ENCODE measurements at places on chromosomes 2 and 18.

- no peak for DNase-seq
Observed at GRCh38 chr18:75346671-75347070, 80.8 kb downstream of the SMIM21 start.

DNA sequence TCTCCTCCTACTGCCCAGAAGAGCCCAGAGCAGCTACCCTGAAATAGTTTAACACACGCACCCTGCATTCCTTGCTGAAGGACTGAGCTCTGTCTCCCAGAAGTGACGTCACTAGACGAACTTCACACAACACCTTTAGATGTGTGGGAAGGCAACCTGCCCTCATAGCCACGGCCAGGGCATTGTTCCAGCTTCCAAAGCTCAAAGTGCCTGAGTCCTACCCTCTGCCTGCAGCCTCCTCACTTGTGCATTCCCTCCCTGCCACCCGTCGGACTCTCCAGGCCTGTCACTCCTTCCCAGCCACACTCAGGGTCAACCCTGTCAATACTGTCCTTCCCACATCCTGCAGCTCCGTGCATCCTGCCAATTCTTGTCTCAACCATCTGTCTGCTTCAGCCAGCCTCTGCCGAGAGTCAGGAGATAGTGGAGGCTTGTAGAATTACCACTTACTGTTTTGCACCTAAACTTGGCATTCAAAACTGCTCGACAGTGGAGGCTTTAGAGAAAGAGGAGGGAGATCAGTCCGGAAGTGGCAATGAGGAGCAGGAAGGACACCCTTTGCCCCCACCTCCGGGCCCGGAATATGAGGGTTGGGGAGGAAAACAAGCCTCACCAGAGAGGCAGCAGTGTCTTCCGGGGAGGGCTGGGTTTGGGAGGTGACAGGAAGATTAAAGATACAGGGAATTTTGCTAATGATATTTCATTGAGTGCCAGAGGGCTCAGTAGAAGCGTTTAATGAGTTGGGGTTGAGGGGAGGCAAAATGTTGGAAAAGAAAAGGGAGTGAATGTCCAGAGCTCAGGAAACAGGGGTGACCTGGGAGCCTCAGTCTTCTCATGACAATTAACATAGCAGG lies 72.3 kb upstream of the ATG16L1 start:
- no peak for DNase-seq

DNA sequence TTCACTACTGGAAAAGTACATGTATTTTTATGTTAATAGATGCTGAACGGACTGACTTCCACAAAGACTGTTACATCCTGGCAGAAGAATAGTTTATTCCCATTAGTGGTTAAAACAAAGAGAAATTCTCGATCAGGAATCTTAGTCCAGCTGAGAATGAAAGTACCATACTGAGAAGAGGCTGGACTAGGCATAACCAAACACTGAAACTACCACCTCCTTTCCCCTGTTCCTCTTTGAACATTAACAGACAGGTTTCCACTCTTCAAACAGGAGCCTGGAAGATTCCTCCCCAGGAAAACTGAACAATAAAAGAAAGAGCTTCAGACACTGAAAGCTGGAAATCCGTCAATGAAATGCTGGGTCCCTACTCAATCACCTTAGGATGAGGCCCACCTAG lies 25.8 kb downstream of the LDAH start:
- DNase-seq = no peak

GRCh38 chr18:38033282-38033681 lies 467.7 kb upstream of the CELF4 start:
- no peak for DNase-seq

DNA sequence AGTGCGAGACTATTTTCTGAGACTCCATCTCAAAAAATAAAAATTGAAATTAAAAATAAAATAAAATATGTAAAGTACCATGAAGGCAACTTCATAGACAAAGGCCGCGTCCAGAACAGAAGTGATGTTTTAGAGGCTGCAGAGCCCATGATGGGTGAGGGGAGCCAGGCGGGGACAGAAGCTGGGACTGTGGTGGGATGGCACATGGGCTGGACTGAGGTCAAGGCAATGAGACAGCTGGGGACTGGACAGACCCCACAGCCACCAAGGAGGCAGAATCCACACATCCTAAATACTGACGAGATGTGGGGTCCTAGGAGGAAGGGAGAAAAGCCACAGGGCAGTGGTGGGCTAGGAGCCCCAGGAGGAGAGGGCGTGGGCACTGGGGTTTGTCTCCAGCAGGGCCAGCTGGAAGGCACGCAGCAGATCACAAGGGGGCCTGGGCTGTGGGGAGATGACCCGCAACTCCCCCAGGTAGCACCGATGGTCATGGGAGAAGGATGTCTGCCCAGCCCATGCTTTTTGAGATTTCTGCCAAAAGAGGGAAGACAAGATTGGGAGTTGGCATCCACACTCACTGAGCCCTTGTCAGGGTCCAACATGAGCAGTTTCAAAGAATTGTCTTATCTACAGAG lies 74.3 kb downstream of the KCNF1 start:
- DNase-seq = no peak

DNA sequence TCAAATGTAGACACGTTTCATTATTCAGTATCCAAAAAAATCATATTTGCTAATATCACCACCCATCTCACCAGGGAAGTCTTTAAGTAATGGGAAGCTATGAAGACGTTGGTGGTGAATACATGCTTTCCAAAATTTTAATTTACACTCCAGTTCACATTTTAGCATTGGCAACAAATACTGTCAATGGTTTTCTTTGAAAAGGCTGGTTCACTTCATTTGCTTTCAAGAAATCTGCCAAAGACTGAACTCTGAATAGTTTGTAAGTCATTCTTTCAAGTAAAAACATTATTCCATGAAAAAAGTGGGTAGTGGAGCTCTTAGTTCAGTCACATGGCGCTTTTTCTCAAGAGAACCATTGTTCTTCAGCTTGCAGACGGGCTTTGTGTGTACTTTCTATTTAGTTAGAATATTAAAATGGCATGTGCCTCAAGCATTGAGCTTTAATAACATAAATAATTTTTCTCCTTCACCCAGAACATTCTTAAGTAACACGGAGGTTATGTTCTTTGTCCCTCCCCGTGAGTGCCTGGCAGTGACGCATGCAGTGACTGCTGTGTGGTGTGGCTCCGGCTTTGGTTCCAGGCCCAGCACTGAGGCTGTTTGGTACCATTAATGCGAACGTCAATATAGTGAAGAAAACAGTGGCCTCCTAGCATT lies 300.0 kb upstream of the HDAC4 start:
- DNase-seq = no peak

DNA sequence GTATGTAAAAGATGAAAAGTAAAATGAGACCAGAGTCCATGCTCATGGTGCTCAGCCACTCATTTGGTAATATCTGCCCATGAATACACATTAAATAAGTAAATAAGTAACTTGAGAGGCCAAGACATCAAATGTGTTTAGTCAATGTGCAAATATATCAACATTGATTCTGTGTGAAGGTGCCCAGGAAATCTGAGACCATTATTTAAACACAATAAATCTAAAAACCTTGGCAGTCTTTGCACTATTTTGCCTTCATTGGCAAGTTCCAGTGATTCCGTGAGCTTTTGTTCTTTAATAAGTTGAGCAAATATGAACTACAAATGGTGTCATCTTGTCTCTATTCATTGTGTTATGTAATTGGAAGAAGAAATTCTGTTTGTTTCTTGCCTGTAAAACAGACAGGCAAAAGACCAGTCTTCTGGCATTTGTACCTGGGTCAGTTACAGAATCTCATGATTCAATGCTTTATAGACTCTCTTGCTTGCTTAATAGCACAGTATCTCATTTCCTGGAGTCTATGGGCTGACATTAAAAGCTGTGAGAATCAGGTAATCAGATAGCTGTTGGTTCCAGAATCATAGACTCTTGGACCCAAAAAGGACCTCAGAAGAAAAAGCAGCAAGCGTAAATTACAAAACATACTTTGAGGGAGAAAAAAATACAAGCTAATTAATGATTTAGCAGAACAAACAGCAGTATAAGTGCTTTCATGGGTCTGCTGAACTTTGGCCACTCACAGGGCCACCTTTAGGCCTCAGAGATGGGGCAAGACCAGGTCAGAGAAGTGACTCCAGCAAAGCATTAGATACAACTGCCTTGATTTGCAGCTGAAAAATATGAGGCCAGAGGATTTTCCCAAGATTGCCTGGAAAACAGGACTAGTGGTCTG lies 20.0 kb upstream of the SERPINB3 start:
- no peak for DNase-seq

DNA sequence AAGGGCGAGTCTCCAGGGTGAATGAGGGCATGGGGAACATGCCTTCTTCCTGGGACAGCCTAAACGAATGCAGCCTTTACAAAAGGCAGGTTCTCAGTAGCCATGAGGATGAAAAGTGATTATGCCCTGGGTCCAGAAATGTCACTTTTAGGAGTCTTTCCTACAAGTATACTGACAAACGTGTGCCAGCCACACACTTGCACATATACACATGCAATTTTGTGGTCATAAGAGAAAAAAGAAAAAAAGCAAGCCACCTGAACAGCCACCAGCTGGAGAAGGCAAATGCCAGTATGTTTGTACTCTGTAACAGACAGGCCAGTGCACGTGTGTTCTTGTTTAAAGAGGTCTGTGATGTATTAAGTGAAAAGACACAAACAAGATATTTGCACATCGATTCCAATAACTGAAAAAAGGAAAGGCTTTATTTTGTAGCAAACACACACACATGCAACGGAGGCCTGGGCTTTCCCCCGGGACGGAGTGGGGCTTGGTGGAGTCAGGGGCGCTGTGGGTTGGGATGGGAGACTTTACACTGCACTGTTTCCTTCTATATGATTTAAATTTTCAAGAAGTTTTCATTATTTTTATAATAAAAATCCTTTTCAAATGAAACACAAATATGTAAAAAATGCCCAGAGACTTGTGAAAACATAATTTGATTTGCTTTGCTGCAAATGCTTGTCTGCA lies 108.4 kb downstream of the FAM210A start:
- DNase-seq = no peak

DNA sequence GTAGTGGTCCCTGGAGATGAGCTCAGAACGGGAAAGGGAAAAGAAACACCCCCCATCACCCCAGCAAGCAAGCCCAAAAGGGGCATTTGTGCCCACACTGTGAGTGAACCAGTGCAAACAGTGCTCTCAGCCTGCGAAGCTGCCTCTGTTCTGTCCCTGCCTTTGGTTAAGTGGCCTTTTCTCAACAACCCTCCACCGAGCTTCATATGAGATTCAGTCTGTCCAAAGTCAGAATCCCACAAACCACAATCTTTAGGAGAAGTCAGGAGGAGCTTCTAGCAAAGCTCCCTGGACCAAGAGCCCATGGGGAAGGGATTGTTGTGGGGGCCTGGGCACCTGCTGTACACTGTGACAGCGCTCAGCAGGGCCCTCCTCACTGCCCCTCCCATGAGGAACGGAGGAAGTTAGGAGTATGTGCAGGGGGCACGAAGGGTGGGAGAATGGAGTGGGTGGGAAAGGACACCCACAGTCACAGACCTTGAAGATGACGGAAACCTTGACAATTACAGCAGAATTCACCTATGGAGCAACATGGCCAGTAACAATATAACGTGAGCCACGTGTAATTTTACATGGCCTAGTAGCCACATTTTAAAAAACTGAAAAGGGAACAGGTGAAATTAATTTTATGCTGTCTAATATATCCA lies 119.5 kb downstream of the SMAD7 start:
- DNase-seq = no peak

GRCh38 chr2:204024503-204024902 lies 87.9 kb downstream of the ICOS start:
- no peak for DNase-seq

DNA sequence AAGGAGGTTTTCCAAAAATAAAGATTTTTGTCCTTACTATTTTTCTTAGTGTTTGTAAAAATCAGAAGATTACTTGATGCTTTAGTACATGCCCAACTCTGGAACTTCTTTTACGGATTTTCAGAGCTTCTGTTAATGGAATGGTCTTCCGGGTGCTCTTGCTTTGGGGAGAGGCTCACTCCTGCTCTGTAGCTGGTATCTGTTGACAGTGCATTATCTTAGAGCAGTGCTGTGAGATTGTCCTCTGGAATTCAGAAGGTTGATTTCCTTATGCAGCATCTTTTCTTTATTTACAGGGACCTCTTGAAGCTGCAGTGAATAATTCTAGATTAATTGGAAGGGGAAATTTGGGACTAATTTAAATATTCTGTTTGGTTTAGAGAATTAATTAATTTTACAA lies 4.6 kb downstream of the MAPRE2 start:
- DNase-seq = no peak

- DNase-seq = no peak
Observed at GRCh38 chr2:203690441-203691047, 15.9 kb upstream of the CD28 start.

DNA sequence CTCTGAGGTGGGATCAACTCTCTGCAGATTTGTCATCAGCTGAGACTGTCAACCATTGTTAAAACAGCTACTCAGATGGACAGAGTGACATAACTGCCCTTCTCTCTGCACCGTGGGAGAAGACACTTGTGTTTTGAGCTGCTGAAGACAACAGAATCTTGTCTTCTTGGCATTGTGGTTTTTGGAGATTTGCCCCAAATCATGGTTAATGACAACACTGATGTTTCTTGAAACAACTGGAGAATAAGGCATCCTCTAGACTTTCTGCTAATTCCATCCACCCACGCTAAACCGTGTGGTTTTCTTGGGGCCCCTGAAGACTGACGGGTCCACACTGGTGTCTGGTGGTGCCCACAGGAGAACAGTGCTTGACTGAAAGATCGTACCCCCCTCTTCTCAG lies 39.5 kb downstream of the SH3BP4 start:
- no peak for DNase-seq

- peak; percentile 63 for DNase-seq
Observed at GRCh38 chr2:225002656-225003045, 39.6 kb downstream of the DOCK10 start.
